ENCODE measurements at places on chromosomes 2 and 18. TPM values are rescaled to one million over a fixed set of nuclear protein-coding genes. Genes with fewer than 3 reads are reported as not detected.

DNA sequence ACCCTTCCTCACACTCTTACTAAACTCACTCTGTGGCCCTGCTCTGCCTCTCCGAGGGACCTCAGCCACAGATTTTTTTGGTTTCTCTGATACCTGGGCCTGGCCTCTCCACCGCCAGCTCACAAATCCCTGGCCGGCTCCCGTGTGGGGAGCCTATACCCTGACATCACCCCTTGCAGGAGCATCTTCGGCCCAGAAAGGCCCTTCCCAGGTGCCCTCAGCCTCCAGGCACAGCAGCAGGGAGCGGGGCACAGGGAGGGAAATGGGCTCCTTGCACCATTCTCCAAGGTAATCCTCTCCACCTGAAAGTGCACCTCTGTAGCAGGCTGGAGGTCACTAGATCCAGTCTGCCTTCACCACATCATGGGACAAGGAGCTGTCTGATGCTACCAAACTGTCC is 43.2 kb downstream of the CRACDL start:
- peaks cover 17% of the 10 kb centered on the region for H3K27me3 ChIP-seq
- peaks cover 2% of the 10 kb centered on the region for H3K4me1 ChIP-seq
- DNase-seq, result no peak

DNA sequence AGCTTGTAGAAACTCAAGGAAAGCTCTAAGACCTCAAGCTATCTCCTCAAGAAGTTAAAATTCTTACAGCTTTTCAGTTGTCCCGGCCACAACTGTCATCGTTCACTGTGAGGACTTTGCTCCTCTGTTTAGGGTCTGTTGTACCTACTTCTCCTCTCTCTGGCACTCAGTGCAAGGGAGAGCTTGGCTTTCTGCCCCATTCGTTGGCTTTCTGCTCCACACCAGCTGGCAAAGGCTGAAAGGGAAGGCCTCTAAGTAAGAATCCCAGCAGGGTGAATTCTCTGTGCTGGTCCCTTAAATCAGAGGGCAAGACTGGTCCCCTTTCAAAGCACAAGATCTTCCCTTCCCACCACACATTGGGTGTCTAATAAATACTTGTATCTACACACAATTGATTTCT is 17.3 kb downstream of the ZBTB7C start:
- no peak overlapping the region for H3K4me3 ChIP-seq
- peaks cover 74% of the 10 kb centered on the region for H3K27me3 ChIP-seq
- H3K36me3 ChIP-seq, result no peaks in the 10 kb centered on the region
- H3K4me1 ChIP-seq, result peaks cover 2% of the 10 kb centered on the region
- no peak for DNase-seq

DNA sequence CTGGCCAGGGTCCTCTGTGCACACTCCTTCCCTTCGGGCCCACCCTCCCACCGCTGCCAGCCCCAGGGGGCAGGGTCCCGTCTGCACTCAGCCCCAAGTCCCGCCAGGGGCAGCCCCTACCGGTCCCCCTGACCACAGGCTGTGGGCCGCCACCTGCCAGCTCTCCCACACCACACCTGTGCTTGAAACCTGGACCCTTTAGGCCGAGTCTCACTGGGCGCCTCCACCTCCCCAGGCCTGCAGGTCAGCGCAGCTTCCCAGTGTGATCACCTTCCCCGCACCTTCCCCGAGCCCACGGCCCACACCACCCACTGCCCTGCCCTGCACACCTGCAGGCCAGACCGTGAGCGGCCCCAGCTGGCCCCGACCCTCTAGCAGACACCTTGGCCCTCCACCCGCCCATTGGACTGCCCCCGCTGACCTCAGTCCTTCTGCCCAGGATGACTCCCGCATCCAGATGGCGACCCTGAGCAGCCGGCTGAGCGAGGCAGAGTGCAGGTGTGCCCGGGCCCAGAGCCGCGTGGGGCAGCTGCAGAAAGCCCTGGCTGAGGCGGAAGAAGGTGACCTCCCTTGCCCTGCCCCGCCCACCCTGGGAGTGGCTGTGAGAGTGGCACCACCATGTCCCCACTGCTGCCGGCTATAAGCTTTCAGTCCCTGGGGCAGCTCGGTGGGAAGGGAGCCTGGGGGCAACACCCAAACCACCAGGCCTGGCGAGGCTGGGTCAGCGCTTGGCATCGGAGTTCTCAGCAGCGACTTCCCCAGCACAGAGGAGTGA is 31.3 kb upstream of the SNED1 start:
- H3K27ac ChIP-seq, result no peak overlapping the region
- no peaks in the 10 kb centered on the region for H3K36me3 ChIP-seq
- no peak overlapping the region for H3K4me3 ChIP-seq

DNA sequence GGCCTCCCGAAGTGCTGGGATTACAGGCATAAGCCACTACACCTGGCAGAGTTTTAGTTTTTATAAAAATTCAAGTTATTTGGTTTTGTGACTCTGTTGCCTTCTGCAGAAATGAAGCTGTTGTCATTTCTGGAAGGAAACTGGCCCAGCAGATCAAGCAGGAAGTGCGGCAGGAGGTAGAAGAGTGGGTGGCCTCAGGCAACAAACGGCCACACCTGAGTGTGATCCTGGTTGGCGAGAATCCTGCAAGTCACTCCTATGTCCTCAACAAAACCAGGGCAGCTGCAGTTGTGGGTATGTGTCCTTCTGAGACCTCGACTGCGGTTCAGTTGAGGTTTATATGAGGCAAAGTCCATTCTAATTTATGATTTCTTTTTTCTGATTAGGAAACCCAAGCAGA is 7.2 kb downstream of the MTHFD2 start:
- peaks cover 75% of the 10 kb centered on the region for H3K36me3 ChIP-seq
- H3K27me3 ChIP-seq, result no peaks in the 10 kb centered on the region
- H3K27ac ChIP-seq, result peak overlapping the region; percentile 94
- peak overlapping the region; percentile 64 for H3K4me3 ChIP-seq

DNA sequence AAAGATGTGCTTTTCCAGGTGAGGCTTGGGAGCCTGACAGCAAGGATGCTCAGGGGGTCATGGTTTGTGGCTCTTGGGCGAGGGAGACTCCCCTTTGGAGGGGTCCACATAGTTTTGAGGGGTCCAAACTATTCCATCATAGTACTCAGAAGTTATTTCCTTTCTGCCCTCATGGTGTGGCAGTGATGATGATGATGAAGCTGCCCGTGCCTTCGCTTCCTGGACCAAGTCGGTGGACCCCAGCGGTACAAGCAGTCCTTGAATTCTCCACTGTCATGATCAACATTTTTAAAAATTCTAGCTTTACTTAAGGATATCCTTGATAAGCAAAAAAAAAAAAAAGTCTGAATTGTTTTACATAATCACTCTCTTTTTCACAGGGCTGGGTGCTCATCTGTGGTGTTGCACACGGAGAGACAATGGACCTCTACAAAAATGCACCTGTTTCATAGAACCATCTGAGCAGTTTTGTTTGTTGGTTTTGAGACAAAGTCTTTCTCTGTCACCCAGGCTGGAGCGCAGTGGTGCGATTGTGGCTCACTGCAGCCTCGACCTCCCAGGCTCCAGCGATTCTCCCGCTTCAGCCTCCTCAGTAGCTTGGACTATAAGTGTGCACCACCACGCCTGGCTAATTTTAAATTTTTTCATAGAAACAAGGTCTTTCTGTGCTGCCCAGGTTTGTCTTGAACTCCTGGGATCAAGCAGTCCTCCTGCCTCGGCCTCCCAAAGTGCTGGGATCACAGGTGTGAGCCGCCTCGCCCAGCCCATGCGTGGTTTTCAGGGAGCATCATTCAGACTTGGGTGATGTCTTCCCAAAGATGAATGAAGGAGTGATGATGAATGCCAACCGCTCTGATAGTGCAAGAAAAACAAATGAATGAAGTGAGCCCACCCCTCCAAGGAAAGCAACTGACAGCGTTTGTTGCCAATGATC is 271.4 kb upstream of the HDAC4 start:
- no peak overlapping the region for H3K4me3 ChIP-seq
- no peaks in the 10 kb centered on the region for H3K4me1 ChIP-seq
- no peaks in the 10 kb centered on the region for H3K27me3 ChIP-seq
- no peaks in the 10 kb centered on the region for H3K36me3 ChIP-seq
- no peak overlapping the region for H3K27ac ChIP-seq

SERPINB3 gene
- total RNA-seq, result not detected

CABYR gene
- total RNA-seq, result 1.3 TPM

GRCh38 chr2:103153580-103154284 is 391.9 kb downstream of the TMEM182 start:
- H3K4me1 ChIP-seq, result peaks cover 3% of the 10 kb centered on the region
- peaks cover 32% of the 10 kb centered on the region for H3K27me3 ChIP-seq
- no peak for DNase-seq
- no peak overlapping the region for H3K27ac ChIP-seq

DNA sequence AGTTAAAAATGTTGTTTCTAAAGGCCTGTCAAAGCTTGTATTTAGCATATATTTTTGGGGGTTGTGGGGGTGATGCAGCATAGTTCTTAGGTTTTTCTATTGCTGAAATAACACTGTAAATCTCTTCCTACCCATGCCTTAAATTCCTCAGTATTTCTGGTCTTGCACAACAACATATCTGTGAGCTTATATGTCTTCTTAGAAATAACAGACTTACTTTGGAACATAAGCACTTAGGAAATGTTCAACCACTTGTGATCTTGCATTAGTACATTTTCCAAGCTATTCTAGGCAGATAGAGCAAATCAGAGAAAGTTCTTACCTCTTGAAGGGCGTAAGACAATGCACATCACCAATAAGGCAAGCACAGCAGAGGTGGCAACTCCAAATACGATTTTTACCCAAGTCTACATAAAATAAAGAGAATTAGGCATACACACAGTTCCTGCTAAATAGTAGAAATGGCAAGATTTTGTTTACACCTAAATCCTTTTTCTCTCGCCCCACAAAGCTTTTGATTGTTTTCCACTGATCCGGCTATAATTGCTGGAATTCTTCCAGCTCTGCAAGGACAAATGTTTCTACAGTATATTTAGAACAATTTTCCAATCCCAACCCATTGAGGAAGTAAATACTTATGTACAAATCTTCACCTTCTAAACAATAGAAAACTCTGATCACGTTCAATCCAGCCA is 512 bp downstream of the FAP start:
- H3K36me3 ChIP-seq, result no peaks in the 10 kb centered on the region
- no peaks in the 10 kb centered on the region for H3K4me1 ChIP-seq
- no peak overlapping the region for H3K27ac ChIP-seq
- no peak for DNase-seq
- H3K4me3 ChIP-seq, result no peak overlapping the region

DNA sequence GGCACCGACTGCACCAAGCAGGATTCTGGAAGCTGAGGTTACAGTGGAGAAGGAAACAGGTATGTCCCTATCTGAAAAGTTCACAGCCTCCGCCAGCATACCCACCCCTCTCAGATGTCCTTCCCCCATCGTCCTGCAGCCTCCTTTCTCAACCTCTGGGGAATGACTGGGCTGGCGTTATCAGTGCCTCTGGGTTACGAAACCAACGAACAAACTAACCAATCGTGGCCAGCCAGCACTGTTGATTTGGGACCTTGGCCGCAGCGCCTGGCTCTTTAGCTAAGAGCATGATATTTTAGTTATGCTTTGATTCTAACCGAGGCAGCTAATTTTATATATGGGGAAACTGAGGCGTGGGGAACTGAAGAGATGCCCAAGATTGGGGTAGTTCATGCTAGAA is 233.0 kb downstream of the TFCP2L1 start:
- H3K27me3 ChIP-seq, result no peaks in the 10 kb centered on the region
- DNase-seq, result no peak
- no peaks in the 10 kb centered on the region for H3K4me1 ChIP-seq

DNA sequence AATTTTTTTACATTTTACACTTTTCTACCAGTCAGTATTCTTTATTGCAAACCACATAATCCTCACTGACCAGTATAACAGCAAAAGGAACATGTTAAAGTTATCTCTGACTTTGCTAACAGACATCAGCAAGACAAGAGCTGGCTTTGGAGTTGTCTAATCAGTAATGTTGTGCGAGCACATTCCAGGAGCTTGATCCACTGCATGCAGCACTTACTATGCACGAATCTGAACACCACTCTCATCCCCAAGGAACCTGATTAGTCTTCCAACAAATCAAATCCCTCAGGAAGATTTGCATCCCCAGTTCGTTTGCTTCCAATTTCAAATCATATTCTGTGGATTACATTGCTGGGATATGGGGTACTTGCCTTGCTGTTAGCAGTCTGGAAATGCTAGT is 269.3 kb upstream of the EPC2 start:
- H3K4me3 ChIP-seq, result no peak overlapping the region
- H3K4me1 ChIP-seq, result no peaks in the 10 kb centered on the region
- no peaks in the 10 kb centered on the region for H3K27me3 ChIP-seq
- peaks cover 6% of the 10 kb centered on the region for H3K36me3 ChIP-seq
- H3K27ac ChIP-seq, result no peak overlapping the region

DNA sequence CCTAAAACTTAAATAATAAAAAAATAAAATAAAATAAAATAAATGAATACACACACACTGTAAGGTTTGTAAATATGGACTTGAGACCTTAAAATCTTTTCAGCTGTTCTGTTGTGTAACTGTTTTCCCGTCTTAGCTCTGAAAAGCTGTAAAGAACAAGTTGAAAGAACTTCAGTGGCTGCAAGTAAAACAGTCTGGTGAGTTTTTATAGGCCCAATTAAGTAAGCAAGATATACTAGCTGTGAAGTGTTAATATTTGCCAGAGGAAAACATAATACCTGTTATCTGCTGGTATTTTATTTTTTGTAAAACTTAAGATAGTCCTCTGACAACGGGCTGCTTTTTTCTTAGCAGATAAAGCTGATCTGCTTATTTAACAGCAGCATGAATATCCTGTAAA is 176.9 kb upstream of the NRP2 start:
- no peaks in the 10 kb centered on the region for H3K36me3 ChIP-seq
- H3K27me3 ChIP-seq, result peaks cover 8% of the 10 kb centered on the region
- no peak overlapping the region for H3K27ac ChIP-seq
- DNase-seq, result no peak
- no peaks in the 10 kb centered on the region for H3K4me1 ChIP-seq

- H3K36me3 ChIP-seq, result no peaks in the 10 kb centered on the region
- H3K27ac ChIP-seq, result no peak overlapping the region
- H3K27me3 ChIP-seq, result no peaks in the 10 kb centered on the region
These were observed 229.3 kb upstream of the ZSWIM2 start for GRCh38 chr2:187078297-187078696.

GRCh38 chr2:79294994-79295393 is 135.4 kb upstream of the REG3A start:
- H3K27me3 ChIP-seq, result no peaks in the 10 kb centered on the region
- DNase-seq, result no peak
- H3K4me3 ChIP-seq, result no peak overlapping the region
- H3K27ac ChIP-seq, result no peak overlapping the region

- no peak for DNase-seq
- H3K27me3 ChIP-seq, result no peaks in the 10 kb centered on the region
- no peak overlapping the region for H3K27ac ChIP-seq
- H3K4me1 ChIP-seq, result no peaks in the 10 kb centered on the region
- H3K36me3 ChIP-seq, result no peaks in the 10 kb centered on the region
- H3K4me3 ChIP-seq, result no peak overlapping the region
These were observed 89.3 kb upstream of the NCKAP5 start for GRCh38 chr2:133657591-133657990.

Measured in activated CD4-positive, alpha-beta T cell treated with anti-CD3 and anti-CD28 coated beads, Interleukin-2, amount 10 ng/mL, durations not matched to agents 7 days and 5 days (primary cell).